ENCODE measurements at places on chromosomes 4 and X. TPM values are rescaled to one million over a fixed set of nuclear protein-coding genes. Genes with fewer than 3 reads are reported as not detected.

DNA sequence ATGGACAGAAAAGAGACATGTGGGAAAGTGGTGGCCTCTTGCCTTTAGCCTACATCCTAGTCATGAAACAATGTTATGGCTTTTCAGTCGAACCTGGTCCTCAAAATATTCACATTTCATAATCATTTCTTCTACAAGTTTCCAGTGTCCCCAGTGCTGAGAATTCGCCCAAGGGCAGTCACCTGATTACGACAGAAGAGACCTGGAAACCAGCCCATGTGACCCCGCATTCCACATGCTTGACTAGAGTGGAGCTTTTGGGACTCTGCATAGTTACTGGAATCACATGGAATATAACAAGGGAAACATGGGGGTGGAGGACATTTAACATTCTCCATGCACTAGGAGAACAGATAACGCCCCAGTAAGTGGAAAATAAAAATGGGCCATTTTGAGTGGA is 100.1 kb downstream of the PPARGC1A start:
- no peaks in the 10 kb centered on the region for H3K36me3 ChIP-seq
- H3K27me3 ChIP-seq = no peaks in the 10 kb centered on the region
- H3K4me1 ChIP-seq = no peaks in the 10 kb centered on the region
- H3K27ac ChIP-seq = no peak overlapping the region

DNA sequence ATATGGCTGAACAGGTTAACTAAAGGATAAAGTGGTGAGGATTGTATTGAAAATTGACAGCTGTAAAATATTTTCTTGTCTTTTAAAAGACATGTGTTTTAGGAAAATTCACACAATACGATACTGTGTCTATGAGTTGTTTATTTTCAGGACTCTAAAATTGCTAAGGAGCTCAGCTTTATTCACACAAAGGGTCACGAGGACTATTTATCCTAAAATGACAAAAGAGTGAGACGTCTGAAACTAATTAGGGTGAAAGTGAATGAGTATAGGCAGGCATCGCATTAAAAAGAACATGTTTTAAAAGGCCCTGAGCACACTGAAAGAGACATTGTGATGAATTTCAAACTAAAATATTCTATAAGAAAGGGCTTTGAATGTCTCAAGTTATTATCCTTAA is 304.7 kb downstream of the SH2D1A start:
- DNase-seq = no peak
- no peaks in the 10 kb centered on the region for H3K36me3 ChIP-seq
- no peak overlapping the region for H3K27ac ChIP-seq

RASL11B gene
- total RNA-seq = 55.6 TPM

ASMTL gene
- total RNA-seq = 27.9 TPM

- no peaks in the 10 kb centered on the region for H3K27me3 ChIP-seq
- no peak for DNase-seq
- no peaks in the 10 kb centered on the region for H3K36me3 ChIP-seq
- H3K4me1 ChIP-seq = no peaks in the 10 kb centered on the region
These were observed 658.7 kb upstream of the EPHA5 start for GRCh38 chr4:66328803-66329574.

- H3K36me3 ChIP-seq = no peaks in the 10 kb centered on the region
- H3K4me3 ChIP-seq = no peak overlapping the region
- no peak for DNase-seq
- H3K27me3 ChIP-seq = no peaks in the 10 kb centered on the region
- H3K27ac ChIP-seq = no peak overlapping the region
These were observed 3.4 kb downstream of the SEPTIN11 start for GRCh38 chr4:76952656-76953582.

DNA sequence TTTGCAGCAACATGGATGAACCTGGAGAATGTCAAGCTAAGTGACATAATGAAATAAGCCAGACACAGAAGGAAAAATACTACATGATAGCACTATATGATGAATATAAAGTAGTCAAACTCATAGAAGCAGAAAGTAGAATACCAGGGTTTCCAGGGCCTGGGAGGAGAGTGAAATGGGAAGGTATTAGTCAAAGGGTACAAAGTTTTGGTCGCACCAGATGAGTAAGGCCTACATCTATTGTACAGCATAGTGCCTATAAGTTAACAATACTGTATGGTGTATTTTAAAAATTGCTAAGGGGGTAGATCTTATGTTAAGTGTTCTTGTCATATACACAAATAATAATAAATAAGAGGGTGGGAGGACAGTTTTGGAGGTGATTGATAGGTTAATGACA is 41.5 kb downstream of the ENOX2 start:
- no peaks in the 10 kb centered on the region for H3K36me3 ChIP-seq
- no peaks in the 10 kb centered on the region for H3K4me1 ChIP-seq
- no peak overlapping the region for H3K27ac ChIP-seq
- no peak for DNase-seq

- peaks cover 22% of the 10 kb centered on the region for H3K4me1 ChIP-seq
- no peaks in the 10 kb centered on the region for H3K36me3 ChIP-seq
- no peaks in the 10 kb centered on the region for H3K27me3 ChIP-seq
These were observed 17.8 kb downstream of the MFAP3L start for GRCh38 chr4:170008371-170008770.
